ENCODE measurements at places on chromosomes 3 and 15.

- DNase-seq: no peak
Measured at GRCh38 chr3:15645740-15646501, 44.4 kb downstream of the BTD start.

DNA sequence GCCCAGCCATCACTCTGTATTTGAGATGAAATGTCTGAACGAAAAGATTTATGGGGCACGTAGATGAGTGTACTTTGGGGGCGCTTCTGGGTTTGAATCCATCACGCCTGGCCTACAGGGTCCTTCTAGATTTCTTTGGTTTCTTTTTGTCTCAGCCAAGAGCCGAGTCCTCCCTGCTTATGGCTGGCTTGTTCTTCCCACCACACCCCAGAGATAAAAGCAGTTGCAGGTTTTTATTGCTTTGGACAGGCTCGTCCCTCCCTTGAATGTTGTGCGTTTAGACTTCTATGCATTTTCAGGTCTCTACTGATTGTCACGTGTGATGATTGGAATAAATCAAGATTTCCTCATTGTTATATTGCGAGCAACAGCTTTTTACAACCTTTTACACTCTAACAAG, 104.8 kb upstream of the CHRNA7 start:
- no peak for DNase-seq

DNA sequence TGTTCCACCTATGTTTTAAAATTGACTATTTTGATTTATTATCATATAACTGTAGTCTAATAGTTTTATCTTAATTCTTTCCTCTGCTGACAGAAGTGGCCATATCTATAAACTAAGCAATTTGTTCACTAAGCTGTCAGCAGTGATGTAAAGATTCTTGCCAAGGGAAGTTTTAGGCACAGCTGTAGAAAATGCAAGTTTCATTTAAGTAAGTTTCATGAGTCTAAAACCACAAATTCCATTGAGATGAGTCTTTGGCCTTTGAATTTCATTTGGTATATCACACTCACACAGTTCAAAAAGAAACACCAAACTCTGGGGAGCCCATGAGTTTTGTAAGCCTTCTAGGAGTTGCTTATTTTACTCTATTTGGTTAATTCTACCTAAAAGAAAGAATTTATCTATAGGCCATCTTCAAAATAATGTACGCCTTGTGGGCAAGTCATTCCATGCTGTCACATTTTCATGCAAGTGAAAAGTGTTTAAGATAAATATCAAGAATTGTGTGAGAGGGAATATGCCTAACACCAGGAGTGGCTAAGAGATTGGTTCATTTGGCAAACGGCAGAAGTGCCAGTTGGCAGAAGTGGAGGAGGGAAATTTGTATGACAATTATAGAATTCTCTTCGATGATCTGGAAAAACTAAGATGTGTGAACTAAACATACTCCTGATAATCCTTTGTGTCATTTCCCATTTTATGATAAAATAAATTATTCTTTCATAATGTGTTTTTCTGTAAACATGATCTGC, 292.9 kb downstream of the ZIC4 start:
- DNase-seq: no peak

GRCh38 chr15:89645680-89646079, 9.6 kb downstream of the KIF7 start:
- no peak for DNase-seq

DNA sequence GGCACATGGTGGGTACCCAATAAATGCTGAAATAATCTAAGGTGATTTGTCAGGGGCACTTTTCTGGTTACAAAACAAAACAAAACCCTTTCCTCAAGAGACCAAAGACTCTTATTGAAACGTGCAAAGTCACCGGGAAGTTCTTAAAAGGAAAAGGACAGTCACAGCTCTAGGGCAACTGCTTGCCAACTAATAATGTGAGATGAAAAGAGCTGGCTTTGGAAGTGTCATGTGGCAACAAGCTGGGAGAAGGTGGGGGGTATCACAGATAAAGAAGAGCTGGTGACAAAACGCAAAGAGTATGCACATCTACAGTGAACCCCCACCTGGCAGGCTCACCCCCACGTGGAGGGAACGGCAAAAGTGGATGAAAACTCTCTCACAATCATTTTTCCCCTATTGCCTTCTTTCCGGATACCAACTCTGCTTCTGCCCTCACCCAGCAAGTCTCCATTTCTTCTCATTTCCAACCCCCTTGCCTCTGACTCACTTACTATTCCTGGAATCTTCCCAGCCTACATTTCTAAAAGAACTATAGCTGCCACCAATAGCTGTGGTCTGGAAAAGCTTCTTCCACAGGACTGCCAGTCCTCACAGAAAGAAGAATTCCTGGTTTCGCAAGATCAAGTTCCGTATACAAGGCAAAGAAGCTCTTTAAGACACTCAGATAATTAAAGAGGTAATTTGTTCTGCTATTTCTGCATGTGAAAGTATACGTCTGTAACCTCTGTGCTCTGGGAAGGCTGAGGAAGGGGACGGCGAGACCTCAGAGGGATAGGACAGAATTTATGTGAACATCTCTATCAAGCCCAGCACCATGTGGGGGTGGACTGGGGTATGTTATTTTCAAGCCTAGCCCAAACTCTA, 21.8 kb upstream of the ANPEP start:
- DNase-seq: no peak

DNA sequence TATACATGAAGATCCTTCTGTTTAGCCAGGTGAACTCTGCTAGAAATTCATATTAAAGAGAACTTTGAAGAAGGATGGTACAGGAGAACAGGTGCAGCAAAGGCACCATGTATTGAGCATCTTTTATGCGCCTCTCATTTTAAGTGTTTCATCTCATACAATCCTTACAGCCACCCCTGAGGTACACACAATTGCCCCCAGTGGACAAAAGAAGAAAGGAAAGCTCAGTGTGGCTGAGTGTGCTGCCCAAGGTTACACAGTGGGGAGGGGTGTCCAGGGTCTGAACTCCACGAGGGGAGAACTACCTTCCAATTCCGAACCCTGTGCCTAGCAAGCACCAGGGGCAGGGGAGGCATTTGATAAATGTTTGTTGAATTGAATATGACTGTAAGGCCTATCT, 98.6 kb downstream of the MECOM start:
- no peak for DNase-seq

DNA sequence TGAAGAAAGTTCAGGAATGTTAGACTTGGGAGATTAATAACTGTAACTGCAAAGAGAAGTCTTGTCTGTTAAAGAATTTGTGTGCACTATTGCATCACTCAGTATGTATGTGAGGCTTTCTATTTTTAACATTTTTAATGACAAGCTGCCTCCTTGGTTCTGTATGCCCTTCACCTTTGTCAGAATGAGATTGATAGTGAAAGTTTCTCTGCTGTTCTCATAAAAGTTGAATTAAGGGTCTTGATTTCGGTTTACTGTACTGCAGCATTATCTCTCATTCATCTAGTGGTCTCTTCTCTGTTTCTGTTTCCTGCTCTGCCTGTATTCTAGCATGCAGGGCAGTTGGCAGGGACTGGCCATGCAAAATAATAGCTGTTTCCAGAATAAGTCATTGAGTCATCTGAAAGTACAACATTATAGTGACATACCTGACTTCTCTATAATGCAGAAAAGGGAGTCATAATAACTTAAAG, 454.9 kb downstream of the IL5RA start:
- DNase-seq: no peak

- no peak for DNase-seq
Measured at GRCh38 chr3:4977853-4978203, 1.4 kb upstream of the BHLHE40 start.

- no peak for DNase-seq
Measured at GRCh38 chr3:42184651-42185443, 81.1 kb downstream of the CCK start.

DNA sequence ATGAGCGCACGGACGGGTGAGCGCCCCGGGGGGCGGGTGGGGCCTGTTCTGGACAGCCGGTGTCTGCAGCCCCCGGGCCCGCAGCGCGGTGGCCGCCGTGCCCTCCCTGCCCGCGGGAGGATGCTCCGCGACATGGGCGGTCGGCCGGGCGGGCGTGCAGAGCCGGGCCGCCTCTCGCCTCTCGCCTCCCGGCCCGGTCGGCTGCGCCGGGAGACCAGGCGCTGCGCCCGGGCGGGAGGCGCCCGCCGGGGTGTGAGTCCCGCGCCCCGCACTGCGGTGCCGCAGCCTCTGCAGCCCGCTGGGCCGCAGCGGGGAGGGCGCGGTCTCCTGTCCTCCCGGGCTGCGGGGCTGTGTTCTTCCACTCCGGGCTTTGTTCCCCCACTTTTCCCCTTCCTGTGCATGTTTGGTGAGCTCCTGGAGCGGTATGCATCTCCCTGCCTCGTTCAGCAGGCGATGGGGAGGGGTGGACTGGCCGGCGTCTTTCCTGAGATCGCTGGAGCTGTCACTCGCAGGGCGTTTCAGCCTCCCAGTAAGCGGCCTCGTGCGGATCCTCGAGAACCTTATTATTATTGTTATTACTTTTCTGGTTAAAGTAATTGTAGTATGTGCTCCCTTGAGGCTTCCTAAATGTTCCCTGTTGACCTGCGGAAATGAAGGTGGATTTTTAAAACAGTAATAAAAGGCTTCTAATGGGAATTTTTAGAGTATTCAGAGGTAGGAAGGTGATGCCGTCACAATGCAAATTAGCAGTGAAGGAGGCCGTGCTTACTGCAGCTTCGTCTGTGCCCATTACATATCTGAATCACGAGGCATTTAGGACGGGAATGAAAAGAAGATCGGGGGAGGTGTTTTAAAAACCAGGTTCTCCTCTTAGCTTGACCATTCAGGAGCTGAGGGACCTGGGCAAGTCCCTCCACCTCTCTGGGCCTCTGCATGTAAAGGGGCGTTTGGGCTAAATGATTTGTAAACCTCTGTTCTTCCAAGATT, 593 bp downstream of the TMOD2 start:
- DNase-seq: no peak
